ENCODE measurements at places on chromosomes 12 and 14. TPM values are rescaled to one million over a fixed set of nuclear protein-coding genes. Genes with fewer than 3 reads are reported as not detected.

KRT6A gene
- total RNA-seq: 3.0 TPM

SIRT4 gene
- total RNA-seq: 2.4 TPM

PSMA3 gene
- 146 TPM for total RNA-seq

ACSS3 gene
- total RNA-seq: 35.9 TPM

- H3K4me1 ChIP-seq: no peaks in the 10 kb centered on the region
- no peak overlapping the region for H3K4me3 ChIP-seq
- no peak for DNase-seq
- no peaks in the 10 kb centered on the region for H3K27me3 ChIP-seq
- H3K36me3 ChIP-seq: no peaks in the 10 kb centered on the region
These were observed 36.7 kb upstream of the EGLN3 start for GRCh38 chr14:33987565-33988080.

DNA sequence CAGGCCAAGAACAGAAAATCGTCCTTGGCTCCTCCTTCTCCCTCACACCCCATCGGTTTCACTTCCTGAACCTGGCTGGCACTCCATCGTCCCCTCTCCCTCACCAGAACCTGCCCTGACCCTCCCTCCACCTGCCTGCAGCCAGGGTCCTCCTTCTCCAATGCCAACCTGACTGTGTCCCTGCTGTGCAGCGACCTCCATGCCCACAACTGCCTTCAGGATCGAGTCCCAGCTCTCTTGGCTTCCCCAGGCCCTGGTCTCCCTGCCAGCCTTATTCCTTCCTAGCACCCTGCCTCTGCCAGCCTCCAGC is 19.8 kb downstream of the HVCN1 start:
- no peak for DNase-seq
- no peaks in the 10 kb centered on the region for H3K36me3 ChIP-seq
- H3K4me3 ChIP-seq: no peak overlapping the region
- H3K27me3 ChIP-seq: no peaks in the 10 kb centered on the region

- no peaks in the 10 kb centered on the region for H3K36me3 ChIP-seq
- DNase-seq: no peak
- H3K4me3 ChIP-seq: no peak overlapping the region
- H3K4me1 ChIP-seq: no peaks in the 10 kb centered on the region
- H3K27ac ChIP-seq: no peak overlapping the region
These were observed 169.4 kb upstream of the PLEKHG7 start for GRCh38 chr12:92533280-92533890.

- no peak overlapping the region for H3K4me3 ChIP-seq
- no peaks in the 10 kb centered on the region for H3K4me1 ChIP-seq
- H3K27me3 ChIP-seq: no peaks in the 10 kb centered on the region
- no peak overlapping the region for H3K27ac ChIP-seq
- no peak for DNase-seq
These were observed 240.5 kb upstream of the DAAM1 start for GRCh38 chr14:58947814-58948445.

DNA sequence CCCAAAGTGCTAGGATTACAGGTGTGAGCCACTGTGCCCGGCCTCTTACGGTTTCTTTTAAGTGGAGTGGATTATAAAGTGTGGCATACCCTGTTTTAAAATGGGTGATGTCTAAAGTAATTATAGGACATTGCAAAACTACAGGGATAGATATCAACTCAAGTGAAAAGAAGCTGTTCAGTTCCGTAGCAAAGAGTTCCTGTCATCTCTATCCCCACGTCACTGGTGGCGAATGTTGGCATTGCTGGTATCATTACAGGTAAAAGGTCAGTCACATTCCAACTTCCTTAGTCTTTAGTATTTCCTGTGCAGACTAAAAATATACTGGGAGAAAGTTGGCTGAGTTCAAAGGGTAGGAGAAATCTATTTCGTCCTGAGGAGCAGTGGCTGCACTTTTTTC is 95.6 kb upstream of the SLC38A2 start:
- no peak for DNase-seq
- no peak overlapping the region for H3K27ac ChIP-seq

GRCh38 chr14:20490563-20490962 is 14.8 kb upstream of the RNASE10 start:
- peaks cover 2% of the 10 kb centered on the region for H3K4me1 ChIP-seq
- no peak overlapping the region for H3K4me3 ChIP-seq
- DNase-seq: no peak
- no peak overlapping the region for H3K27ac ChIP-seq
- H3K27me3 ChIP-seq: no peaks in the 10 kb centered on the region

DNA sequence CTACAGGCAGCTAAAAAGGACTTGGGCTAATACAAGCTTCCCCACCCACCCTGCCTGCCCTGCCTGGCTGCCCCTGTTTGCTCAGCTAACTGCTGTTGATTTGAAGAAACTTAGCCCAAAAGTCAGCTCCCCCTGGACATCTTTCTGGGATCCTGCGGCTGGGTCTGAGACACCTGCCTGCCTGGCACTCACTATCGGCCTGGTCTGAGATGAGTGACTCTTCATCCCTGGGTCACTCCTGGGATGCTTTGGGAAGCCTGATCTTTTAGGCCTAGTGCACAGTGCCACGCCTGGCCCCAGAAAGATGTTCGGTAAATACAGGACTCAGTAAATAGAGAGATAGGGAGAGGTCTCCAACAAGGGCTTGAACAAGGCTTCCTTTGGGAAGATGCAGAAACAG is 211.3 kb upstream of the DIO3 start:
- H3K4me3 ChIP-seq: no peak overlapping the region
- no peaks in the 10 kb centered on the region for H3K4me1 ChIP-seq
- no peaks in the 10 kb centered on the region for H3K36me3 ChIP-seq
- H3K27ac ChIP-seq: no peak overlapping the region
- DNase-seq: no peak

DNA sequence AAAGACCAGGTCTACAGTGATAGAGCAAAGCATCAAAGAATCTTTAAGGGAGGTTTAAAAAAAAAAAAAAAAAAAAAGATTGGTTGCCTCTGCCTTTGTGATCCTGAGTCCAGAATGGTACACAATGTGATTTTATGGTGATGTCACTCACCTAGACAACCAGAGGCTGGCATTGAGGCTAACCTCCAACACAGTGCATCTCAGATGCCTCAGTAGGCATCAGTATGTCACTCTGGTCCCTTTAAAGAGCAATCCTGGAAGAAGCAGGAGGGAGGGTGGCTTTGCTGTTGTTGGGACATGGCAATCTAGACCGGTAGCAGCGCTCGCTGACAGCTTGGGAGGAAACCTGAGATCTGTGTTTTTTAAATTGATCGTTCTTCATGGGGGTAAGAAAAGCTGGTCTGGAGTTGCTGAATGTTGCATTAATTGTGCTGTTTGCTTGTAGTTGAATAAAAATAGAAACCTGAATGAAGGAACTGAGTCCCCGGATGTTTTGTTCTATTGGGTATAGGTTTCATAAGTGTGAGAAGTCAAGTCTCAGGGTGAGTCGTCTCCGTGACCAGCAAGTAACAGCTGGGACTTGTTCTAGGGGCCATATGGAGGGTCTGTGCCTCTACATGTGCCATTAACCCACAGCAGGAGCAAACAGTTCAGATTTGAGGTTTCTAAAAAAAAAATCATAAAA is 9.3 kb downstream of the PEBP1 start:
- H3K4me1 ChIP-seq: no peaks in the 10 kb centered on the region
- H3K36me3 ChIP-seq: peaks cover 81% of the 10 kb centered on the region
- H3K4me3 ChIP-seq: no peak overlapping the region

GRCh38 chr14:63394841-63395240 is 76.1 kb upstream of the GPHB5 start:
- no peaks in the 10 kb centered on the region for H3K27me3 ChIP-seq
- H3K27ac ChIP-seq: no peak overlapping the region
- no peak for DNase-seq
- peaks cover 37% of the 10 kb centered on the region for H3K36me3 ChIP-seq
- no peaks in the 10 kb centered on the region for H3K4me1 ChIP-seq
- no peak overlapping the region for H3K4me3 ChIP-seq

- H3K27me3 ChIP-seq: no peaks in the 10 kb centered on the region
- no peaks in the 10 kb centered on the region for H3K4me1 ChIP-seq
- no peak overlapping the region for H3K27ac ChIP-seq
- H3K36me3 ChIP-seq: peaks cover 100% of the 10 kb centered on the region
- DNase-seq: peak; percentile 52
These were observed 18.6 kb downstream of the KMT2D start for GRCh38 chr12:49041881-49042484.
